Stimulated activated naive CD8-positive, alpha-beta T cell treated with anti-CD3 and anti-CD28 coated beads, Interleukin-15, Interleukin-2, amounts not matched to agents 100 U/mL and 50 U/mL, for 24 hours (primary cell): ENCODE measurements at places on chromosomes 3 and 15.

DNA sequence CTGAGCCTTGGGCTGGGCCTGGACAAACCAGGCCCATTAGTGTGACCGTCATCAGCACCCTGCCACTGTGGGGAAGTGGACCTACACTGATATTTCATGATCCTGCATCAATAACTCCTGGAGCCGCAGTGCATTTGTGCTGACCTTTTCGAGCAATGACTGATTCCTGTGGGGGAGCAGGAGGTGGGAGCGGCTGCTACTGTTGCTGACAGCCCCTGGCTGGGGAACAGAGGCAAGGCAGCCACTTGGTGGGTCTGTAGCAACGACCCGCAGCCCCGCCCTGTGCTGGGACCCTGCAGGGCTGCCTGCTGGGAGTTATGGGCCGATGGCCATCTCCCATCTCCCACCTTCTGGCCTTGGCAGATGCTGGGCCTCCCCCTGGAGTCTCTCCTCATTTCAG lies 42.1 kb downstream of the CCDC33 start:
- no peak for DNase-seq

- no peak for DNase-seq
Measured at GRCh38 chr15:73747847-73748590, 5.1 kb downstream of the INSYN1 start.

DNA sequence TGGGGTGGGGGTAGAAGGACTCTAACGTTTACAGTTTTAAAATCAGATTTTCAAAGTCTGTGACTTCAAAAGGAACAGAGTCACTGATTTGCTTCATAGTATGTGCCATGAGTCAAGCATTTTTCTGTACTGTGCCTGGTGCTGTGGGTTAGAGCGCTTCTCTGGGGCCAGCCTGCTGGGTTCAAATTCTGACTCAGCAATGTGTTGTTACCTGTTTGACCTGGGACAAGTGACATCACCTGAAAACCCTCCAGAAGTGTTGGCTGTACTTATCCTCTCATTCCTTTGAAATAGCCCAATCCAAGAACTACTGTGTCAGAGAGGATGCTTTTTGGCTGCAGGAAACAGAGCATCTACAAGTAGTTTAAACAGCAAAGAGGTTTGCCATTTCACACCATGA lies 101.7 kb downstream of the LSM3 start:
- no peak for DNase-seq

DNA sequence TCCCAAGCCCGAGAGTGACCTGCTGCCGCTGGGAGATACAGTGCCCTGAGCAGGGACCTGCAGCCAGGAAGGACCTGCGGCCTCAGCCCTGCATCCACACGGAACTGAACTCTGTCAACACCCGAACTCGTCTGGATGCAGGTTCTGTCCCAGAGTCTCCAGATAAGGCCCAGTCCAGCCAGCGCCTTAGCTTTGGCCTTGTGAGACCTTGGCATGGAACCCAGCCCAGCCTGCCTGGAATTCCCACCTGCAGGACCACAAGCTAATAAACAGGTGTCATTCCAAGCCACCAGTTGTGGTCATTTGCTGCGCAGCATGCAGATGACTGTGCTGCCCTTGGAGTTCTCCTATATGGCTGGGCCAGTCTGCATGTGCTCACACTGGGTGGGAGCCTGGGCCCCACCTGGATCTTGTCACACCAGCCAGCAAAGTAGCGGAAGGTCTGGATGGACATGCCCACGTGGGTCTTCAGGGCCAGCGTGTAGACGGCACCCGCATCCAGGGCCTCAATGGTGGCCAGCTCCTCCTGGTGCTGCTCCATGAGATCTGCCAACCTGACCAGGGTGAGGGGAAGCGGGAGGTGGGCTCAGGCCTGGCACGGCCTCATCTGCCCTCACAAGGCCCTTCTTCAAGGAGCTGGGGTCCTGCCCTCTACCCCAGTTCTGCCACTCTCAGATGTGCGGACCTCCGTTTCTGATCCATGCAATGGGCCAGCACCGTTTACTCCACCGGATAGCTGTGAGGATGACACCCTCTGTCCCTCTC lies 47.2 kb upstream of the SLC41A3 start:
- no peak for DNase-seq

DNA sequence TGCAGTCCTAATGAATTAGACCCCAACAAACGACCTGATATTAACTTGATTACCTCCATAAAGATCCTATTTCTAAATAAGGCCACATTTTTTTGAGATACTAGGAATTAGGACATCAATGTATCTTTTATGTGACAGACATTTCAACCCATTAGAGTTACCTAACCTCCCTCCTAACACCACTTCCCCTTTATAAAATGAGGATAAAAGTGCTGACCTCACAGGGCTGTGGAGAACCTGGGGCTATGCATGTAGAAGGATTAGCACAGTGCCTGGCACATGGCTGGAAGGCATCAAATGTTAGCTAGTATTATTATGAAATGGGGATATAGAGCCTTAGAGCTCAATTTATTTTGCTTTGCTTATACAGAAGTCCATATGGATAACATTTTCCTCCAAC lies 53.5 kb upstream of the LRRN1 start:
- DNase-seq: no peak

DNA sequence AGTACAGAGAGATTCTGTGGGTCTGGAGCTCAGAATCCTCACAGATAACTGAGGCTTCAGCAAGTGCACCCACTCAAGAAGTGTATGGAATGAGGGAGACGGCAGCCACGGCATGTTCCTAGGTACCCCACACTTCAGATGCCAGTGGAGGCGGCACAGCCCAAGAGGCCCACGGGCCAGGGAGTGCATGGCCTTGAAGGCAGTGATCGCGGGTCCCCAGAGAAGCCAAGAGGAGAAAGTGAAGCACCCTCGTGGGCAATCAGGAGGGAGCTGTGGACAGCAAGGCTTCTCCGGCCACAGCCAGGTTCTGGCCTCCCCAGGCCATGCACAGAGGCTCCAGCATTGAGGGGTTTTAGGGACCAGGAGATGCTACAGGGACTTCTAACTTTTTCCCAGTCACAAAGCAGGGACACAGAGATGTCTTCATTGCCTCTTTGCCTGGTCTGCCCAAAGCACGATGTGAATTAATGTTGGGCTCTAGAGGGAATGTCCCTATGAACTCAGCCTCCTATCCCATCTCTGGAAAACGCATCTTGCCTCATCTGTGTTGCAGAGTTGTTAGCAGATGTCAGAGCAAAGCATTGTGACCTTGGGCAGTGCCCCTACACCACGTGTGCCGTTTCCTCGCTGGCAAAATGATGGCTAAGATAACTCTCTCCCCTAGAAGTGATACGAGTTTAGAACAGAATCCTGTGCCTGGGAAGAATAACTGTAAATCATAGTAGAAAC lies 2.6 kb upstream of the MAP6D1 start:
- no peak for DNase-seq

DNA sequence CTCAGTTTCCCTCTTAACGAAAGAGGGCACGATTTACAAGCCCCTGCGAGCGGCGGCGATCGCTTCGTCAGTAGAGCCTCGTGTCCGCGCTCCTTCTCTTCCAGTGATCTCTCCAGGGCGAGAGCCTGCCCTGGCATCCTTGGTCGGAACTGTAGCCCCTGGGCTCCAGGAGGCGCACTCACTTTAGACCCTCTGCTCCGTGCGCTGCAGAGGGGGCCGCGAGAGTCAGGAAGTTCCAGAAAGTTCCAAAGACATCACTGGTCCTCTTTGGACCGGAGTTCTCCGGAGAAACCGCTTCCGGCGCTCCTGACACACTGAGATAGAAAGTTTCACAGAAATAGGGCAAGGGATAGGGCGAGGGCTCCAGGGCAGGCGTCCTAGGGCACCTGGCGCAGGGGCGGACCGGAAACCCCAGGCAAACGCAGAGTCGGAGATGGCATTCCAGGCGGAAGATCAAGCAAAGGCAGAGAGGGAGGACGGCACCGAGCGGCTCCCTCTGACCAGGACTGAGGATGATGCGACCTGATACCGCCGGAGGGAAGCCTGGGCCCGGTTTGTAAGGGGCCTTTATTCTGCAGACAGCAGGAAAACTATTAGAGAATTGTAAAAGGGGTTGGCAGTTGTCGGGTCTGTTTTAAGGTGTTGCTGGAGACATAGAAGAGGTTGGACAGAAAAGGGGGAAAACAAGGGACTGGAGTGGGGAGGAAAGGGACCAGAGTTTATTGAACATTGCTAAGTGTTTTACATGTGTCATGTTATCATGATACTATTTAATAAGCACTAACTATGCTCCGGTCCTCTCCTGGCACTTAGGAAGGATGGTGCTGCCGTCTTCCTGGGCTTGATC lies 1.3 kb upstream of the CPEB1 start:
- DNase-seq: no peak

DNA sequence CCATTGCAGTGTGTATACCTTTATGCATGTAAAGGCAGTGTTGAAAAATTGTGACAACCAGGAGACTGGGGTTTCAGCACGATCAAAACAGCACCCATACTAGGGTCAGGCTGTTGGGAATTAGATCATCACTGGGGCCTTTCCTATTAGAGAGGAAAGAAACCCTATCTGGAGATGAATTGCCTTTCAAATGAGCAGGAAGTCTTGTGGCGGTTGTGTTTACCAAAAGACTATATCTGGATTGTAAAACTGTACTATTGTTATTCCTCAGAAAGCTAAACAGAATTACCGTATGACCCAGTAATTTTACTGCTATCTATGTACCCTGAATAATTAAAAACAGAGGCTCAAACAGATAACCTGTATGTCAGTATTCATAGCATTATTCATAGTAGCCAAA lies 10.1 kb downstream of the UBE2E1 start:
- DNase-seq: no peak
